ENCODE measurements at places on chromosomes 1 and 21.

DNA sequence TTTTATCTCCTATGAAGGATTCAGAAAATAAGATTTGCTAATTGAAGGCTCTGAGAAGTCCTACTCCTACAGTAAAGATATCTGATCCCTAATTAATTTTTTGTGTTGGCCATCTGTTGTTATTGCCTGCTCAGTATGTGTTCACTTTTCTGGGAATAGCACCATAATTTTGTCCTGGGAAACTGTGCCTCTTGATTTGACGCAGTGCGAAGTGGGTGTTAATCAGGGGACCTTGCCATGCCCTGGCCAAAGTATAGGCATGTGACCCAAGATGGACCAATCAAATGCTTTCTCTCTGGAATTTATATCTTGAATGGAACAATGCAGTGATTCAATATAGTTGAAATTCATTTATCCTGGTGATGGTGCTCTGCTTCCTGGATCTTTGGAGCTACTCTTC, 30.4 kb upstream of the GNG12 start:
- no peak for DNase-seq

- DNase-seq: no peak
These were observed 15.9 kb downstream of the CAMTA1 start for GRCh38 chr1:6801199-6801598.

GRCh38 chr1:15304708-15305467, 57.9 kb downstream of the FHAD1 start:
- DNase-seq: peak; percentile 64

GRCh38 chr1:52907068-52907811, 14.3 kb downstream of the ECHDC2 start:
- no peak for DNase-seq

GRCh38 chr1:29338908-29339575, 102.7 kb downstream of the PTPRU start:
- DNase-seq: no peak

DNA sequence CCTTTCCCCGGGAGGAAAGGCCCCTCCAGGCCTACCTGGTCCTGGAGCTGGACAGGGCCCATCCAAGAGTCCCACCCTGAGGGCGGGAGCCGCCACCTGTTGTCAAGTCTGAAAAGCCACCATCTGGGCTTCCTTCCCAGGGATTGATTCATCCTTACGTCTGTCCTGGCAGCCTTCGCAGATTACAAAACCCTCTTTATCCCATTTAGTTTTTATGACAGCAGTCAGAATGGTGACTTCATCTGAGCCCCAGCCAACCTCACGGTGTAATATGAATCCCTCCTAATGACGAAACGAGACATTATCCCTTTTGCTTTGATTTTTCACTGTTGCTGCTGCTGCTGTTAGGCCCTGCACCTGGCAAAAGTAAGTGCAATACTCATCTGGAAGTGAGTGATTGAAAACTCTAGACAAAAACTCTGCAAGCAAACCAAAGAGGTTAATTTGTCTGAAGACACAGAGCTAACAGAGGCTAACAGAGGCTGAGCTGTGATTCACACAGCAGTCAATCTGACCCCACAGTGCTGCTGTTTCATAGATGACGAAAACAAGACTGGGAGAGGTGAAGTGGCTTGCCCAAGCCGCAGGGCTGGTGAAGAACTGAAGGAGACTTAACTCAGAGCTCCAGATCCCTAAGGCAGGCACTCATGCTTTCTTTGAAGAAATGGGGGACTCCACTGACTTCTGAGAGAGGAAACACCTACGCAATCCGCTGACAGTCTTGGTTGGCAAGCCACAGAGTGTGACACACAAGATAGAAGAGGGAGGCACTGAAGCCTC, 30.0 kb upstream of the S100A7 start:
- DNase-seq: peak; percentile 96

GRCh38 chr1:69976896-69977295, 228.5 kb downstream of the LRRC40 start:
- no peak for DNase-seq

DNA sequence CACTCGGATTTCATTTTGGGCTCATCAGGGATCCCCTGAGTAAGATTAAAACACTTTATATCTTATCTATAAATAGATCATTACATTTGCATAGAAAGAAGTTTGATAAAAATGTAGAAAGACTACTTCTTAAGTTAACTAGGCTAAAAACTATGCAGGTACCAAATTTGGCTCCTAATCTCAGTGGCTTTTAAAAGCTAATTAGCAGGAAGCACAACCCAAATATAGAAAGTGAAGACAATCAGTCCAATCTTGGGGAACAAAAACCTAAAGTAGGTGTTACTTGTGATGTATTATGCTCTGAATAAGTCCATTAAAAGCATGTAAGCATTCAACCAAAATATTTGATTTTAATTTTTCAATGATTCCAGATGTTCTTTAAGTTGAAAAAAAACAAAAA, 35.4 kb downstream of the SMYD3 start:
- no peak for DNase-seq

DNA sequence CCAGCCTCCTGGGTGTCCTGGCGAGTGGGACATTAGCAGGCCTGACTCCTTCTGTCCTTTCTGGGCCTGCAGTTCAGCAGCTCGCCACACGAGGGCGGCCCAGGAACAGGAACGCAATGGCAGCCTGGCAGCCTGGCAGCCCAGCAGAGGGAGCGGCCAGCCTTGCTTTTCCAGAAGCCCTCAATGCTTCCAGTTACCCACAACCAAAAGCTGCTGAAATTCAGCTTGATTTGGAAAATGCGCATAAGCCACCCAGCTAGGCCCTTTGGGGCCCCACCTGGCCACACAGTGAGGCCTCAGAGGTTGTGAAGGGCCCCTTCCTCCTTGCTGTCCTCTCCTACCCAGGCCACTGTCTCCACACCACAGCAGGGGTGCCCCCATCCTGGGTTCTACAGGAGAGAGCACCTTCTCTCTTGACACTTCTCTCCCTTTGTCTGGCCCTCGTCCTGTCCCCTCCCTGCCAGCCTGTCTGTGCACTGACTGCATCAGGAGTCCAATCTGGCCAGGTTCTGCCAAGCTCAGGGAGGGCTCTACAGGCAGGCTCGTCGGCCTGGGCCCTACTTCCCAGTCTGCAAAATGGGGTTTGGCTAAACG, 103.4 kb upstream of the VAMP3 start:
- DNase-seq: peak; percentile 75

- peak; percentile 32 for DNase-seq
These were observed 49.5 kb downstream of the KIAA1614 start for GRCh38 chr1:180962178-180962577.
